ENCODE measurements at places on chromosomes 3 and 15. TPM values are rescaled to one million over a fixed set of nuclear protein-coding genes. Genes with fewer than 3 reads are reported as not detected.

DNA sequence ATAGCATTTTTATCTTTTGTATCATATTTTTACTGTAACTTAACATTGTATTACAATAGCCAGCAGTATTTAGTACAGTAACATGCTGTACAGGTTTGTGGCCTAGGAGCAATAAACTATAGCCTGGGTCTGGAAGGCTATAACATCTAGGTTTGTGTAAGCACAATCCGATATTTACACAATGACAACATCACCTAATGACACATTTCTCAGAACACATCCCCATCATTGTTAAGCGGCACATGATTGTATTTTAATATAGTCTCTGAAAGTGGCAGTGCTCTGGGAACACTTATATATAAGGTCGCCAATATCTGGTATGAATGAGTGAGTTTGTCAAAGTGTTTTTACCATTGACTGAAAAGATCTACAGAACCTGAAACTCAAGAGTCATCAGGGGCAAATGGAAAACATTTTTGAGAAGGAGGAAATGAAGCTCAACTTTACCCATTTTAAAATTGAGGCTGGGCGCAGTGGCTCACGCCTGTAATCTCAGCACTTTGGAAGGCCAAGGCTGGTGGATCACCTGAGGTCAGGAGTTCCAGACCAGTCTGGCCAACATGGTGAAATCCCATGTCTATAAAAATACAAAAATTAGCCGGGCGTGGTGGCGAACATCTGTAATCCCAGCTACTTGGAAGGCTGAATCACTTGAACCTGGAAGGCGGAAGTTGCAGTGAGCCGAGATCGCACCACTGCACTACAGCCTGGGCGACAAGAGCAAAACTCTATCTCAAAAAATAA, 38.8 kb upstream of the TNFSF10 start:
- peak; percentile 16 for DNase-seq

TRIM59 gene
- total RNA-seq = 12.5 TPM

- peak; percentile 92 for DNase-seq
Measured at GRCh38 chr15:85047271-85047948, 65.8 kb downstream of the PDE8A start.

ALDH1A2 gene
- total RNA-seq = 57.0 TPM

GRCh38 chr15:75149867-75150709, 51.6 kb upstream of the C15orf39 start:
- no peak for DNase-seq

LDHAL6B gene
- not detected for total RNA-seq

DPPA2 gene
- not detected for total RNA-seq

DNA sequence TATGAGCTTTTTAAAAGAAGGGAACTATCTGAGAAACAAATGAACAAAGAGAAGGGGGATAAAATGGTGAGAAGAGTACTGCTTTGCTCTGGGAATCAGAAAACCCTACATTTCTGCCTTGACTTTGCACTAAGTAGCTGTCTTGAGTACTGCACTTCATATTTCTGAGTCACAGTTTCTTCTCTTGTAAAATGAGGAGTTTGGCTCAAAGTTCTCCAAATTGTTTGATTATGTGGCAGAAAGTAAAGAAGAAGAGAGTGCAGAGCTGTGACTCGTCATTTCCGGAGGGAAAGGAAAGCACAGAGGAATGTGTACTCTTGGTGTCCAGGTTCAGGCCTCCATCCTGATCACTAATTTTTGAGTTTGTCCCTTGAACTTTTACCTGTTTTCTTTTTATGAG, 54.7 kb downstream of the TP63 start:
- peak; percentile 51 for DNase-seq

CSK gene
- total RNA-seq = 27.9 TPM

DNA sequence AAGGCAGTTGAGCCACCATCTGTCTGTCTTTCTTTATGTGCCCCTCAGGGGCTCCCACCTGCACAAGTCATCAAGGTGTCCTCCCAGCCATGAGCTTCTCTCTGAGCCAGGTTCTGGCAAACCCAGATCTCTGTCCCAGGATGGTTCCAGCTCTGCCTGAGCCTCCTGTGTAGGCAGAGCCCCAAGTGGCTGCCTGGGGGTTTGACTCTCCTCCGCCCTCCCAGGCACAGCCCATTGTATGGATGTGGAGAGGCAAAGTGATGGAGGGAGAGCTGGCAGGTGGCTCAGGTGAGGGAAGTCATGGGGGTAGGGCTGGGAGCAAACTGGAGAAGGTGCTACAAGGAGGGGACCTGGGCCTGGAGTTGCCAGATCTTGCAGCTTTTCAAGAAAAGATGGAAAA, 56.9 kb downstream of the GRIP2 start:
- DNase-seq = no peak

GRCh38 chr3:159668990-159669476, 319.6 kb upstream of the IL12A start:
- no peak for DNase-seq
